Dorsolateral prefrontal cortex (tissue), 122 donors: ENCODE measurements at places on chromosomes 7 and 10.

GRCh38 chr7:134866617-134867016 lies 87.2 kb downstream of the CALD1 start:
- no peak for DNase-seq

GRCh38 chr7:1946025-1946772 lies 276.1 kb downstream of the ELFN1 start:
- DNase-seq, result no peak

DNA sequence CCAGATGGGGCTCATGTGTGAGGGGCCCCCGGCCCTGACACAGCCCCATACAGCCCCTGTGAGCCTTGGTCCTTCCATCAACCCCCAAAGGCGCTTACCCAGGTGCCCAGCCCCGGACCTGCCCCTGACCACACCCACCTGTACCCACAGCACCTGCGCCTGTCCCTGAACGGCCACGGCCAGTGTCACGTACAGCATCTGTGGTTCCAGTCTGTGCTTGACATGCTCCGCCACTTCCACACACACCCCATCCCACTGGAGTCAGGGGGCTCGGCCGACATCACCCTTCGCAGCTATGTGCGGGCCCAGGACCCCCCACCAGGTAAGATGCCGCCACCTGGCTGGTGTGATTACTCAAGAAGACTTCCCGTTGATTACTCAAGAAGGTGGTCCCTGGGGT lies 33.5 kb downstream of the SH2B2 start:
- DNase-seq, result no peak

GRCh38 chr7:155861480-155861868 lies 49.2 kb upstream of the SHH start:
- no peak for DNase-seq

DNA sequence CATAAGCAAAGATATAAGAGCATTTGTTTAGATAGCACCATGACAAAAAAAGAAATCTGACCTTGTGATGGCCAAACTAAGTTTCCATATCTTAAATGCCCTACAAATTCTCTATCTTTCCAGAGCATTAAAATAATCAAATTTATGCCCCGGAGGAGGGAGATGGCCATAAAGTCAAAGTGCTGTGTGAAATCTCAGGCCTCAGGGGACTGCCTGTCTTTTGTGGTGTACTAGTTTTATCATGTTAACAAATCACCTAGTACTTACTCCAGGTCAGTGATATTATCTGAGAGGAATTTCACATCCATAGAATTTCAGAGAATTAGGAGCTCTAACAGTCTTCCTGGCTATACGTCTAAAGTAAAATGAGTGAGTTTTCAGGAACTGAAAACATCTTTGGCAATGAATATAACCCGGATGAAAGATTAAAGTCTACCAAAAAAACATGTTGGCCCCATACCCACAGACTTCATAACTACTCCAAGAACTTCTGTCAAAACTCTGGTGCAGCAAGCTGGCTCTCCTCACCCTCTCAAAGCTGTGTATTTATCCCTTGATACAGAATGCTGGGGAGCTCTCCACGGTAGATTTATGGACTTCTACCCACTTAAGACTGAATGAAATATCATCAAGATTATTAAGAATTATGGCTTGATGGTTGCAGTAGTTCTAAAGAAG lies 682.8 kb downstream of the SORCS1 start:
- no peak for DNase-seq

GRCh38 chr10:104429846-104430245 lies 76.2 kb downstream of the CFAP58 start:
- no peak for DNase-seq

GRCh38 chr7:95395755-95396135 lies 430 bp downstream of the PON3 start:
- DNase-seq, result no peak
